ENCODE measurements at places on chromosomes 13 and 19.

GRCh38 chr19:6737873-6738786 lies 750 bp upstream of the GPR108 start:
- peak; percentile 61 for DNase-seq

- no peak for DNase-seq
These were observed 856.7 kb downstream of the PCDH17 start for GRCh38 chr13:58488251-58488650.

DNA sequence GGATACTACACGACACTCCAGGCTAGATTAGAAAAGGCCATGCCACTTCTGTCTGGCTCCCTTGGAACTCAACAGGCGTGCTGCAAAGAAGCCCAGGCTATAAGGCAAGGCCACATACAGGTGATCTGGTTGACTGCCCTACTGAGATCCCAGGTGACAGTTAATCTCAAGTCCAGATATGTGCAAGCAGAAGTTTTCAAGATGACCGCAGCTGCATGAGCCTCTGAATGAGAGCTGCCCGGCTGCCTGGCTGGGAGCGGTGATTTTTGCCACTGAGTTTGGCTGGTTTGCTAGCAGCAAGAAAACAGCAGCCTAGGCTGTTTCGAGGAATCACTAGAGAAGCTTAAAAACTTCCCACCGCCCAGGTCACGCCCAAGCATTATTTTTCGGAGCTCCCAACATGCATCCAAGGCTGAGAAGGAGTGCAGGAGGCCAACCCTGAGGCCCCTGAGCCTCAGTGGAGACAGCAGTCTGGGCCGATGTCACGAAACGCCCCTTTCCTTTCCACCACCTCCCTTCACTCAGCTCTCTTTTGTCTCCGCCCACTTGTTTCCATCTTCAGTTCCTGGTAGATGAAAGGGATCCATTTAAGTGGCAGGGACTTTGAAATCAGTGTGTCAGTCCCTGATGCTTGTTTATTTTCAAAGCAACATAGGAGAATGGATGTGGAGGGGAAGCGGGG lies 14.0 kb upstream of the URI1 start:
- no peak for DNase-seq

DNA sequence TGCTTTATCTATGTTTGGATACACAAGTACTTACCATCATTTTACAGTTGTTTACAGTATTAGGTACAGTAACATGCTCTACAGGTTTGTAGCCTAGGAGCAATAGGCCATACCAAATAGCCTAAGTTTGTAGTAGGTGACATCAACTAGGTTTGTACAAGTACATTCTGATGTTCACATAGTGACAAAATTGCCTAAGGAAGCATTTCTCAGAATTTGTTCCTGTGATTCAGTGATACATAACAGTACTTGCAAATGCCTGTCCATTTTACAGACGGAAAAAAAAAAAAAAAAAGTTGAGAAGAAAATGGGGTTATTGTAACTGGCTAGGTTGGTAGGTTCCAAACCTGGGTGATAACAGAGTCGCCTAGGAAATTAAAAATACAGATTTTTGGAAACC lies 13.6 kb downstream of the UFM1 start:
- DNase-seq: no peak

DNA sequence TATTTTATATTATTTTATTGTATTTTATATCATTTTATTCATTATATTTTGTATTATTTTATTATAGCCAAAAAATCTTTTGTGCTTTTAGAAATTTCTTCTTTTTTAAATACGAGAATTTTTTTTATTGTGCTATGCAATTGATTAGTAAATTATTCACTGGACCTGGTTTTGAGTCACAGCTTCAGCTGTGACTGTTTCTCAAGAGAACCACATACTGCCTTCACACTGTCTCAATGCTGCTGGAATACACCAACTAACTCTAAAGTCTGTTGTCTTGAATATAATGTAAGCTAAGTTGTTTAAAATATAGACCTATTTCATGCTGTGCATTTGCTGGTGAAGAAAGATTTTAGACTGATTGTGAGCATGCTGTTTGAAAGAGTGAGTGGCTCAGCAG lies 423.6 kb downstream of the NDFIP2 start:
- no peak for DNase-seq

GRCh38 chr19:15498910-15499309 lies 9.4 kb upstream of the CYP4F22 start:
- DNase-seq: no peak
